ENCODE measurements at places on chromosomes 3 and 15.

DNA sequence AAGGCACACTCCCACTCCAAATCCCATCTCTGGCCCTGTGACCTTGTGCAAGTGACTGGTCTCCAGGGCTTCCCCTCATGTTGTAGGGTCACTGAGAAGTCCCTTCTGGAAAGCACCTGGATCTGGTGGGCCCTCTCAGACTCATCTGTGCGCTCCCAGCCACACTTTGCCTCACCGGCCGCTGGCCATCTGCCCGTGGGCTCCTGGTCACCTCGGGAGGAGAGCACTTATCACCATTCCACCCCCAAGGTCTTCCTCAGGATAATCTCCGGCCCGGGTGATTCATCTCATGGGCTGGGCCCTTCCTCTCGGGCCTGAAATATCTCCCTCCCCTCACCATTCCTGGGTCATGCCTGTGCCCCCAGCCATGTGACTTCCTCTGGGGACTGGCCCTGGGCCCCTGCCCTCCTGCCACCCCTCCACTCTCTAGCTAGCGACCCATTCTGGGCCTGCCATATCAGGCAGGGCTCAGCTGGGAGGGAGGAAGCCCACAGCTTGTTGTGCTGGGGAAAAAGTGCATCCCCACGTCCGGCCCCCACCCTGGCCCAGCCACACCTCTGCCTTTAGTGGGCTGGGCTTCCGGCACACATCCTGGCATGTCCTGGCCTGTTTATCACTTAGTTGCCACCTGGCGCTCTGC lies 10.6 kb upstream of the WNT7A start:
- no peak for DNase-seq

- DNase-seq, result no peak
These were observed 28.0 kb downstream of the MESP1 start for GRCh38 chr15:89723031-89723430.

GRCh38 chr3:123126653-123127052 lies 59.8 kb downstream of the PDIA5 start:
- no peak for DNase-seq

DNA sequence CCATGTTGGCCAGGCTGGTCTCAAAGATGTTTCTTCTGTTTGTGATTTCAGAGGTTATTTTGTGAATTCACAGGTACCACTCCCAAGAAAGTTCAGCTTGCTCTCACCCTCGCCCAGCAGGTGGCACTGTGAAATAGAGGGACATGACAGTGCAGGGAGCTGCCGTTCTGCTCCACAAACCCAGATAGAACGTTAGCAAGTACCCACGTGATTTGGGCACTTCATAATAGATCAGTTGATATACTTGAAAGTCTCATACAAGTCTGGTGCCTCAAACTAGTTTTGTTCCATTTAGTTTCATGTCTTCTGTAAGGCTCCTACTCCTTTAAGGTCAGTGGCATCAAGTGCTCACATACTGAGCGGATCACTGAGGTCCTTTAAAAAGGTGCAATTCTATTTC lies 45.5 kb downstream of the FILIP1L start:
- DNase-seq, result peak; percentile 73

DNA sequence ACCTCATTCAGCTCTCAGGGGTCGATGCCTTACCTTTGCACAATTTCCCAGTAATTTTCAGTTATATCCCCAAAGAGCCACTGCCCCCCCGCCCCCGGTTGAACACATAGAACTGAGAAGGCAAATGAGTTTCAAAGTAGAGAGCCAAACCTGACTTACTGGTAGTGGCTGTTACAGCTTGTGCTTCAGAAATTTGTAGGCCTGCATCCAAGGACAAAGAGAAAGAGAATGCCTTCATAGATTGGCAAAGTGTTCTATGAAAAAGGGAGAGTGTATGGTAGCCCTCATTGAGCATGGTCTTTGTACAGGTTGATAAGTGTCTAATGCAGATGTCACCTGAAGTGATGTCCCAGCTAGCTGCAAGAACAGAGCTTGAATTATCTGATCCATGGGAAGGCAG lies 13.9 kb downstream of the SEMA6D start:
- DNase-seq, result no peak

DNA sequence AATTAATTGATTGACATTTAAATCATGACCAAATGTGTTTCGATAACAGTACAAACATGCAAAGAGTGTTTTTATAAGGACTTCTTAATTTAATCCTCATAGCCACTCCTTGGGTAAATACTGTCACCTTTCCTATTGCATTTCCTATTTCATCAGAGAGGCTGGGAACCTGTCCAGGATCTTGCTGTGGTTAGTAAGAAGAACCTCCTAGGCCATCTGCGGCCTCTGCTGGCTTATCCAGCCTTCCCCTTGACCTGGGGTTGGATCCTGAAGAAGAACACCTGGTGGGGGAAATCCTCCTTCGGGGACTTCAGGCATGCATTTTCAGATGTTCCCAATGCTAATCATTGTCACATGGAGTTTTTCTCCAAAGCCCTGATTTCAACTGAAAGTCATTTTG lies 25.5 kb downstream of the GLDN start:
- no peak for DNase-seq

DNA sequence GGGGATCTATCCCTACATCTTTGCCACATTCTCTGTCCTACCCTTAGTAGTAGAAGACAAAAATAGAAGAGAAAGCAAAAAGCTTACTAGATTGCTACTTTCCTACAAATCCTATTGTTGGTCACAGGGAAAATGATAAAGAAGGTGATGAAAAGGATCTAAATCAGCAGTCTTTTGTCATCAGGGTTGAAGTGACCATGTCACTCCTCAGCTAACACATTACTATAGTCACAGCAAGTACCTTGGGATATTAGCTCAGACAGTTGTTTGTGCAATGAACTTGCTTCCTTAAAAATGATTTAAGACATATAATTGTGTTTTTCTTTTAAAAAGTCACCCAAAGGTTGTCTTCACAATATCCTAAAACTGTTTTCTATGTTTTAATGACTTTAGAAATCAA lies 6.3 kb downstream of the ST3GAL6 start:
- no peak for DNase-seq

GRCh38 chr3:143171141-143171980 lies 51.8 kb downstream of the CHST2 start:
- DNase-seq, result no peak

- no peak for DNase-seq
These were observed 151.1 kb downstream of the ADAMTS17 start for GRCh38 chr15:100190675-100191074.

DNA sequence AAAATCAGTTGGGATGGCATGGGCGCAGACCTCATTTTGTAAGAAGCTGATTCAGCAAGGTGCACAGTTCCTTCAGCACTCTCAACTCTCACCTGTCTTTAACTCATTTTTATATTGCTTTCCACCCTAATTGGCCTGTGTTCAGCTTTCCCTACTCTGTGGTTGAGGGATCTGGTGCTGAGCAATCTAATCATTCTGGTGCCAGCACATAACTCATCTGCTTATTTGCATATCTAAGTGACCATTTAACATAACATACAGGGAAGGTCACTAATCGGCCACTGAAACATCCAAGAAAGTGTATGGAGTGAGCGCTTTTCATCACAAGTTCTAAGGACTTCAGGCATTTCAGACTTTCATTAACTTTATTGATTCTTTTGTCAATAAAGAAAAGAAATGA lies 303.4 kb upstream of the ROPN1 start:
- DNase-seq, result no peak

GRCh38 chr3:126262227-126262626 lies 81.8 kb upstream of the ALDH1L1 start:
- no peak for DNase-seq

DNA sequence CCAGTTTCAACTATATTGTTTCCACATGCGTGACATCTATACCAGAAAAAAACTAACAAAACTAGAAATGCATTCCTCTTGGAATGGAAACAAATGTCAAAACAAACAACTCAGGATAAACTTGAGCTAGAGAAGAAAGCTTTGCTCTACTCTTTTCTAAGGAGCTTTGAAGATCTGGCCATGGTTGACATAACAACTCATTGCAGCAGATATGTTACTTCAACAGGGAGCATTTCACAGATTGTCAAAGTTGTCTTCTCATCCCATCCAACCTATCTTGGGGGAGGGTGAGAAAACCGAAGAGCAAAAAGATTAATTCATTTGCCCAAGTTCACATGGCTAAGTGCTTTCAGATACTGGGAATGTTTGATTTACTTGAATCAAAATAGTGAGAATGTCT lies 484.4 kb downstream of the CNTN4 start:
- DNase-seq, result no peak

DNA sequence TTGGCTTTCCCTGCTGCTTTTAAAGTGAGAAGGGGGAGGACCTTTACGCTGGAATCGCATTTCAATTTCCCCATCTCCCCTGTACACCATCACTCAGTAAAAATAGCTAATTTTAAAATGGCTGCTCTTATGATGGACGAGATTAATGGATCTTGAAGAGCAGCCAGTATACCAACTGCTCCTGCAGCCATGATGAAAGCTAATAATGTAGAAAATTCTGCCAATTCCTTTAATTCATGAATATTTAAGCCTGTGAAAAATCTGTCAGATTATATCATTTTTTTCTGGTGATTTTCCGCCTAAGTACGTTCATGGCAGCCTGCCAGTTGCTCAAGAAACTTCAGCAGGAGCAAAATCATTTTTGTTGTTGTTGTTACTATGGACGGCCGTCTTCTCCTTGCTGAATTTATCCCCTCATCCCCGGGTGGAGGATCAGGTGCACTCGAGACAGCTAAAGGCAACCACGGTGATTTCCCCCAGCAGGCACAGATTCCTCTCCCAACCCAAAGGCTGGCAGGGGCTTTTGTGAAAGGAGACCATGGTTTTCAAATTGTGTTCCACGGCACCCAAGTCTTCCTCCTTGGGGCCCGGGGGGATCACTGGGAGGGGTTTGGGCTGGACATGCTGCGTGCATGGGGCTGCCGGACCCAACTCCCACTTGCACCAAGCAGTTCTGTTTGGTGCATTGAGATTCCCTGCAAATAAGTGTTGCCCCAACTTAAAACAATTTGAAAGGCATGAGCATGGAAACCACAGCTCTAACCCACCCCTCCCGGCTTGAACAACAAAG lies 289.6 kb downstream of the UACA start:
- no peak for DNase-seq

- DNase-seq, result no peak
These were observed 5.2 kb downstream of the TLE3 start for GRCh38 chr15:70092464-70093027.

DNA sequence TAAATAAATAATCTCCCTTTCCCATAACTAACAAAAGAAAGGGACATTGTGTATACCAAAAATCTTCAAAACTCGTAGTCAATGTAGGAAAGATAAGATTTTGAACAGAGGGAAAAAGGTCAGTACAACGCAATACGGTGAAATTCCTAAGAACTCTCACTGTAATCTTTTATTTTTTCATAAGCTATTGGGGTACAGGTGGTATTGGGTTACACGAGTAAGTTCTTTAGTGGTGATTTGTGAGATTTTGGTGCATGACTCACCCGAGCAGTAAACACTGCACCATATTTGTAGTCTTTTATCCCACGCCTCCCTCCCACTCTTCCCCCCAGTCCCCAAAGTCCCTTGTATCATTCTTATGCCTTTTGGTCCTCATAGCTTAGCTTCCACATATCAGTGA lies 718.0 kb downstream of the TBL1XR1 start:
- DNase-seq, result no peak

- DNase-seq, result no peak
These were observed 88.2 kb downstream of the FAIM start for GRCh38 chr3:138696666-138697370.

- DNase-seq, result no peak
These were observed 79.0 kb downstream of the NR2F2 start for GRCh38 chr15:96409215-96410138.

DNA sequence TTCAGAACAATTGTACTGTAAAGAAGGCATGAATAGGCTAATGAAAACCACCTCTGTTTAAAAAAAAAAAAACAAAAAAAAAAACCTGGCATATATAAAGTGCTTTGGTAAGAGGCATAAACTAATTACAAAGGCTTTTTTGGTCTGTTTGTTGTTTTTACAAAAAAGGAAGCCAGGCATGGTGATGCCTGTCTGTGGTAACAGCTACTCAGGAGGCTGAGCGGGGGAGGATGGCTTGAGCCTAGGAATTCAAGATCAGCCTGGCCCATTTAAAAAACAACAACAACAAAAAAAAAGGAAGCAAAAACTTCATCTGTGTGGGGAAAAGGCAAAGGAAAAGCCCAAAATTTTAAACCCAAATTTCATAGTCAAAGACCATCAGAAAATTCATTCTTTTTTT lies 47.0 kb downstream of the OSBPL10 start:
- DNase-seq, result no peak

DNA sequence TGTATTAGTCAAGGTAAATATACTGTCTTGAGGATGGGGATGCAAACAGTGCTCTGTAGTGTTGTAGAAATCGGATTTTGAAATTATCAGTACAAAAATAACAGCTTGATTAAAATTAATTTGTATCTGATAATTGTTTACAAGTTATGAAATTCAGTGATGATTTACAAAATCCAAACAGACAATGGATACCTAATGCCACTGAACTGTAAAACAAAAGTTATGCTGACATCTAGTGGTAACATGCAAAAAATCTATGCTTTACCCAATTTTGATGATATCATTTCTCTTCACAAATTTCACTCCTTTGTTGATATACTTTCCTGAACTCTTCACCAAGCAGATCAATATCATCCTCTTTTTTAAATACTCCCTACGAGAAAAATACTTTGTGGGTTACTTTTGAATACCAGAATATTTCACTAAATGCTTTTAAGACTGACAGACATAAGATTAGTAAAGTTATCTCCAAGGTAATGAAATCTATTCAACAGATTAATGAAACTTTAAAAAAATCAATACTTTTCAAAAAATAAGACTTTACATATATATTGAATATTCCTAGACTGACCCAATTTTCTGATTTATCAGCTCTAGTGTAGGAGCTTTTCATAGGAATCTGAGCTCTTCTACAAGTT lies 36.0 kb downstream of the MNS1 start:
- DNase-seq, result no peak

- no peak for DNase-seq
These were observed at the start of gene CFAP100 for GRCh38 chr3:126394179-126394976. Gene CFAP100 (plus strand): TSS chr3:126394909. CDS start chr3:126396001, 1,092 bp downstream.

GRCh38 chr3:172153335-172153861 lies 114.0 kb downstream of the FNDC3B start:
- DNase-seq, result peak; percentile 20

DNA sequence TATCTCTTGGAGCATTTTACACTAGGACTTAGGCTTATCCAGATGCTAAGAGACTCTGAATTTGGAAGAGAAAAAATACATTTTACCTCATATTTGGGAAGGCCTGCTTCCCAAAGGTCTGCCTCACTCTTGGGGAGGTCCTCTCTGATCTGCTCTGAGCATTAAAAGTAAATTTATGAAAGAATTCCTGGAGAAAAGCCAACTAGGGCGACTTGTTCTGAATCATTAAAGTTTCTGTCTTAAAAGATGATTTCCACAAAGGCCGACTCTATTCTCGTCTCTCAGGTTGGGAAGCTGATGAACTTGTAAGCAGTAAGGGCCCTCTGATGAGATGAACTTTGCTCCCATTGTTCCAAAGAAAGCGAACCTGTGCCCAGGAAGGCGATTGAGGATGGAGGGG lies 48.7 kb upstream of the HES1 start:
- no peak for DNase-seq

- no peak for DNase-seq
These were observed 56.5 kb downstream of the NEK11 start for GRCh38 chr3:131082871-131083863.

DNA sequence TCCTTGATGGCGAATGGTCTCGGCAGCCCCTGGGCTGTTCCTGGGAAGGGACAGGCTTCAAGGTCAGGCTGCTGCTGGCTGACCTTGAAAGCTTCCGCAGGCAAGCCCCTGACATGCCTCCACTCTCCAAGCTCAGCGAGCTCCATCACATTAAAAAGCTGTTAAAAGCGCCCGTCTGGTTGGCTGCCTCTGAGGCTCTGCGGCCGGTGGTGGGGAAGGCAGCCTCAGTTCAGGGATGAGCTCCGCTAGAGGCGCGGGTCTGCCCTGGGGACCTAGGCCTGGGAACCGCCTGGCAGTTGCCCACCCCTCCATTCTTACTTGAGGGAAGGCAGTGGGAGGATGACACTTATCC lies 103.8 kb downstream of the LINGO1 start:
- DNase-seq, result no peak

All from stimulated activated CD4-positive, alpha-beta T cell treated with anti-CD3 and anti-CD28 coated beads, Interleukin-15, amount 100 ng/mL, for 48 hours (primary cell).